Smooth muscle cell of the pulmonary artery (primary cell): ENCODE measurements at places on chromosomes 5 and 9. TPM values are rescaled to one million over a fixed set of nuclear protein-coding genes. Genes with fewer than 3 reads are reported as not detected.

Gene TMEM267
- total RNA-seq = 26.4 and 27.3 TPM in 2 replicates

Gene BAAT
- total RNA-seq = 0.07 TPM in 1 of 2 replicates, not detected in the other

Gene KIF24
- total RNA-seq = 0.76 and 1.2 TPM in 2 replicates

Gene SHISAL2B
- not detected in 2 replicates for total RNA-seq

Gene ACOT12
- total RNA-seq = 0.07 and 1.1 TPM in 2 replicates

Gene PCDHA4
- total RNA-seq = 0.59 and 0.69 TPM in 2 replicates
